NCI-H446 treated with DMSO at 0.1 percent for 48 hours (cell line): ENCODE measurements at places on chromosomes 2 and 18.

DNA sequence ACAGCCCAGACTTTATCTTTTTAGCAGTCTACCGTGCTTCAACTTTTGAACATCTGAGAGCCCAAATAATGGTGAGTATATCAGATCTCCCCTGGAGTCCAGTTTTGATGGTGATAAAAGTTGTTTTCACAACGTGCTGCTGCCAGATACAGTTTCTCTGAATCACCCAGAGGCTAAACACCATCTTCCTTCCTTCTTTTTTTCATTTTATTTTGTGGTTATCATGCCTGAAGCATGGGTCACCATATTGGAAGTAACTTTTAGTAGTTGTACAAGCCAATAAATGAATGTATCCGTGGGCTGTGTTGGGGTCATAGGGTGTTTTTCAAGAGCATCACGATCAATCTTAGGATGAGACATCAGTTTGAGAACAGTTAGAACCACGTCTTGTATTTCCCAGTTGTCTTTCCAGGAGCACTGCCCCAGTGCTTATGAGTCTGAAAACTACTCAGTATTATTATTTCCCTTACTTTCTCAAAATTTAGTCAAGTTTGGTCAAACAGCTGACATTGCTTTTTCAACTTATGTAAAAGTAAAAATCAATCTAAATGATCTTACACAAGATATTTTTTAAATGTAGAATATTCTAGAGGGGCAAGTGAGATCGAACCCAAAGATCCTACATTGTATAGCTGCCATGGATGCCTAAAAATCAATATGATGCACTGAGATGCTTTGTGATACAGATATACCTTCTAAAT lies 311.4 kb downstream of the CTNNA2 start:
- no peak for DNase-seq

DNA sequence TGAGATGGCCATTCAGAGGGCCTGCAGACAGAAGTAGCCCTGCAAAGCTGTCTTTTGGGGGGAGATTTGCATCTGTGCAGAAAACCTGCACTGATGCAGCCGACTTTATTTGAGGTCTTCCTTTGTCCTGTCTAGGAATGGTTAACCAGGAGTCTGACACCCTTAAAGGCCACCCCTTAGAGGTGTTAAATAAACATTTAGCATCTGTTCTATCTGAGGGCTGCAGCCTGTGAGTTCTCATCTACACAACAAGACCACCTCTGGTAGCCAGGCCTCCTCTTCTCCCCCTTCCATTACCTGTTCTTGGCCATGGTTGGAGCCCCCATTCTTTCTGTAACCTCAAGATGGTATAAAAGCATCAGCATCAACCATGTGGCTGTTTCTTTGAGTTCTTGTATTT lies 214.4 kb upstream of the HS6ST1 start:
- no peak for DNase-seq

- DNase-seq: no peak
These were observed 268.2 kb upstream of the CRIM1 start for GRCh38 chr2:36087344-36087743.

GRCh38 chr2:26916128-26916692 lies 54.2 kb upstream of the MAPRE3 start:
- DNase-seq: peak; percentile 21

DNA sequence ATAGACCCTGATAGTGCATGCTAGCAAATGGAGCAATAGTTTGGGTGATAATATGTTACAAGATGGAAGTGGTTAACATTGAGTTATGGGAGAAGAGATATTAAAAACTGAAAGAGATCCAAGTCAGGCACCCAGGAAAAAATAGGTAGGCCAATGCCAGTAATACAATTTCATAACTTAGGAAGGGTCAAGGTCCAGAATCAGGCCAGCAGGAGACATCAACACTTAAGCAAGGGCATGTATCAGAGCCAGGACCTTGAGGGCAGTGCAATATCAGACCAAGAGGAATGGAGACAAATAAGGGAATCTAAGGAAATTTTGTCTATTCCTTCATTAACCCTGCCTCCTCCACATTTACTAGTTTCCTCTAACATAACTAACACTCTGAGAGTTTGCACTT lies 124.1 kb upstream of the NYAP2 start:
- DNase-seq: no peak

DNA sequence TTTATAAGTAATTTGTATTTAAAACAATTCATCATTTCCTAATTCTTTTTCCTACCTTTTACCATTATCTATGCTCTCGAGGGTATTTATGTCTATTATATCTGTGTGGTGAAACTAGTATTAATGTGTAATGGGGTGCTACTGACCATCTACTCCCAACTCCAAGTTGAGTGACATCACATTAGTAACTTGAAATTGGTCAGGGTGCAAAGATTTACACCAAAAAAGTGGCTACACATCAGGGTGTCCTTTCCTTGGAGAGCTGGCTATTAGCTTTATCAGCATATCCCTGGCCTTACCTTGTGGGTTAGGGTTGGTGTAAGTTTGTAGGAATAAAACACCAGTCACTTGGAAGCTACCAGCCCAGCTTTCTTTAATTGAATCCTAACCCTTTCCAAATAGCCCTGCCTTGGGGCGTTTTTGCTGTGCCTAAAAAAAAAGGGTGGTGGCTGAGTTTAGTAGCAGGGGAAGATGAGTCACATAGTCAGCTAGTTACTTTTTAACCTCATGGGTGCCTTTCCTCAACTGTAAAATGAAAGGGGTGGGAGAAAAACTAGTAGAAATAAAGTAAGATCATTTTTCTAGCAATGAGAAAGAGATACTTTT lies 14.0 kb downstream of the ANXA4 start:
- no peak for DNase-seq

- DNase-seq: no peak
These were observed 23.6 kb downstream of the SPHKAP start for GRCh38 chr2:228157841-228158240.

GRCh38 chr2:59985923-59986322 lies 567.5 kb downstream of the BCL11A start:
- no peak for DNase-seq

GRCh38 chr2:10048501-10049171 lies 5.3 kb downstream of the KLF11 start:
- peak; percentile 47 for DNase-seq

- DNase-seq: no peak
These were observed 167.5 kb downstream of the DYSF start for GRCh38 chr2:71620851-71621251.

GRCh38 chr18:73880387-73880786 lies 267.2 kb downstream of the FBXO15 start:
- no peak for DNase-seq

DNA sequence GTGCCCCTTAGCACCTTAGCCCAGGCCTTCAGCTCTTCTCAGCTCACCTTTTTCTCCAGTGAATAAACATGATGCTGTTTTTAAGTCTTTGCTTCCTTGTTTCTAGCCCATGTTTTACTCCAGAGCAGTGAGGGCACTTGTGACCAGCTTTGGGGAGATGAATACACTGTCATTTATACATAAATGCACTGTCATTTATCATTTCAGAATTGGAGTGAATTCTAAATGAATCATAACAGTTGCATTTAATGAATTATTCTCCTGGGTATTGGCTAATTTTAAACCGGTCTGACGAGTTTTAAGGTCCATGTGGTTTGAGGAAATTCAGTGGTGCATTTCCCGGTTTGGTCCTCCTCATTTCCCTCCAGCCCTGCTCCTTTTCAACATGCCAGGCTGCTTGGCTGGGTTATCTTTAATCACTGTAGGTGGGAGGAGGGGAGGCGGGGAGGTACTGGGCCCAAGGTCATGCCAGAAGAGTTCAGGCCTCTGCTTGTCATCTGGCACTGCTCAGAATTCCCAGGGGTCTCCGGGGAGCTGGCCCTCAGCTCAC lies 23.9 kb downstream of the PRKCE start:
- DNase-seq: peak; percentile 40

- no peak for DNase-seq
These were observed 4.1 kb upstream of the SERPINB8 start for GRCh38 chr18:63965716-63966330.

- DNase-seq: no peak
These were observed 116.2 kb downstream of the STPG4 start for GRCh38 chr2:47038656-47039488.
